ENCODE measurements at places on chromosomes 2 and 18. TPM values are rescaled to one million over a fixed set of nuclear protein-coding genes. Genes with fewer than 3 reads are reported as not detected.

Gene CREG2
- not detected for total RNA-seq

Gene SP9
- under 0.01 TPM for total RNA-seq

Gene CGREF1
- under 0.01 TPM for total RNA-seq

Gene DES
- 35.8 TPM for total RNA-seq

Gene PARD3B
- total RNA-seq: 53.1 TPM

Gene TUBA4B
- not detected for total RNA-seq

Gene RTP5
- total RNA-seq: not detected

DNA sequence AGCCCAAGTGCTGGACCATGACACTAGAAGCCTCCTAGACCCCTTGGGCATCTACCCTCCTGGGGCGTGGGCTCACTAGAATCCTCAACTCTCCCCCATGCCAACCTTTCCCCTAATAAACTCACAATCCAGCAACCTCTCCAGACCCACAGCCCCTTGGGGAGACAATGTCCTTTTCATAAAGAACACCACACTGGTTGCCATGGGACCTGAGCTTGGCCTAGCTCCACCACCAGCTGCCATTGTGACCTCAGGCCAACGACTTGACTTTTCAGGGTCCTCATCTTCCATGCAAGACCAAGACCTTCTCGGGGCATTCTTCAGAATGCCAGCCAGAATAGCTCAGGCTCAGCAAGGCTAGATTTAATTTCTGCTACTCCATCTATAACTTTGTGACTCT lies 128.1 kb upstream of the NPAS2 start:
- no peak for DNase-seq

DNA sequence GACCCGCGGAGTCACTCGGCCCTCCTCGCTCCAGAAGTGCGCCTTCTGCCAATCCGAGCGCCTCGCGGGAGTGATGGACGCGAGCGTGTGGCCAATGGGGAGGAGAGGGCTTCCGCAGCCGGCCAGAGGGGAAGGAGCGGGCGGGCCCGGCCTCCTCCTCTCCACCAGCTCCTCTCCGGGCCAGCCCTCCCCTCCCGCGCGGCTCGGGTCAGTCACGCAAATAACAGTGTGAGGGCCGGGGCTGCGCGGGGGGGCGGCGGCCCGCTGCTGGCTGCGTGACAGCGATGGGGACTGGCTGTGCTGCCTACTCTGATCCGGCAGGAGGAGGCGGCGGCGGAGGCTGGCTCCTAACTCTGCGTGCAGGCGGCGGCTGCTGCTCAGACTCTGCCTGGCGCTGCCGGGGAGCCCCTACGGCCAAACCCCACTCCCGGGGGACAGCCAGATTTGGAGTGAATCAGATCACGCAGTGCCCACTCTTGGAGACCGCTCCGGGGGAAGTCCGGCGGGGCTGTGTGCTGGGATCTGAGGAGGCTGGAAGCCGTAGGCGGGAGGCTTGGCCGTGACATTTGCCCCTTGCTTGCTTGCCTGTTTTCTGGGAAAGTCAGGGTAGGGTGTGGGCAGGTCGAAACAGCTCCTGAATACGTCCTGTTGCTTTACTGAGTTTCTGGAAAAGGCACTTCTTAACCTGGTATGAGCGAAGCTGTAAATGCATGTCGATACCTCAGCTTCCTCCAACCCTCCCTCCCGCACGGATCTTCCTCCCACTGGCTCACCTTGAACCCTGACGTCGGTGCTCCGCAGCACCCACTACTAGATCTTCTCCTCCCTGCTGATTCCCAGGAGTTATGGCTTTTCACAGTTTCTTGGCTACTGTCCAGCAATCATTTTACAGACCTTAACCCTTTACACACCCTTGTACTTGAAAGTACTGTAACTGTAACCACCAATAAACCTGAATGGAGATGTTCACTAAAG lies 97.9 kb upstream of the SERTAD2 start:
- DNase-seq: peak; percentile 42

DNA sequence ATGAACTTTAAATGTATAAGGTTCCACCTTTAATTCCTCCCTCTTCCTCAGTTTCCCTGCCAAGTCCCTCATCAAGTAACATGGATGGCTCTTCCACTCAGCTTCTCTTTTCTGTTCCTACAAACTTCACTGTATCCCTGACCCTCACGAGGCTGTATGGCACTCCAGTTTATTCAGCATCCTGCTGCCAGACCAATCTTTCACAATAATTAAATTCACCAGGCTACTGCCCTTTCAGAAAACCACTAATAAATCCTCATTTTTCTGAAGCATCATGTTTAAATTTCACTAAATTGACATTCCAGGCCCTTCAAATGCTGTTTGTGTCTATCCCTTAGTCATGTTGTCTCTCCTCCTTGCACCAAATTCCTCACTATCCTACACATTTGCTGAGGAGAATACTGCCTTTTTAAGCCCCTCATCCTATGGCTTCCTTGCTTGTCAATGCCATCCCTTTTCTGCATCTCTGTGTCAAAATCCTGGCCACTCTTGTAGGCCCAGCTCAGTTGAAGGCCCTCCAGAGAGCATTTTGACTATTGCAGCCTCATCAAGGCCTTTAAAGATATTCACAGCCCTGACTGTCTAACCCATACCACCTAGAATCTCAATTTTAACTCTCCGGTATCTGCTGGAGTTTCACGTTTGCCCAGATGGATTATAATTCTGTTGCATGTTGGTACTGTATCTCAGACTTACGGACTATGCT lies 22.8 kb upstream of the ASNSD1 start:
- DNase-seq: no peak

GRCh38 chr2:223494942-223495341 lies 107.2 kb downstream of the SCG2 start:
- no peak for DNase-seq

DNA sequence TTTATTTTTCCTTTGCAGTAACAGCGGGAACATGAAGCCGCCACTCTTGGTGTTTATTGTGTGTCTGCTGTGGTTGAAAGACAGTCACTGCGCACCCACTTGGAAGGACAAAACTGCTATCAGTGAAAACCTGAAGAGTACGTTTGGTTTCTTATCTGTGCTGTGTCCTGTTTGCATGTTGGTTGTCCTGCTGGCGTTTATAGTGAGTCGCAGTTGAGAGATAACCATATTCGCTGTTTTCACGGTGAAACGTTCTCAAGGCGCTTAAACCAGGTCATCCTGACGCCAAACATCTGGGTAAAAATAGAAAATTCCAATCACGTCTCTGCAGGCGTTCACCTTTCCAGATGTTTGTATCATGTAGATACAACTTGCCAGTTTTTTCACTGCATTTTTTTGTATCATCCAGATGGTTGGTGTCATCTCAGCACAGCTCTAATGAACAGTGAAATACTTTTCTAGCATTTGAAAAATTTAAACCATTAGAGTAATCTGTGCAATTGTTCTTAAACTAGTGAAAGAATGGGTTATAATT lies 21.2 kb downstream of the CLUL1 start:
- DNase-seq: no peak

DNA sequence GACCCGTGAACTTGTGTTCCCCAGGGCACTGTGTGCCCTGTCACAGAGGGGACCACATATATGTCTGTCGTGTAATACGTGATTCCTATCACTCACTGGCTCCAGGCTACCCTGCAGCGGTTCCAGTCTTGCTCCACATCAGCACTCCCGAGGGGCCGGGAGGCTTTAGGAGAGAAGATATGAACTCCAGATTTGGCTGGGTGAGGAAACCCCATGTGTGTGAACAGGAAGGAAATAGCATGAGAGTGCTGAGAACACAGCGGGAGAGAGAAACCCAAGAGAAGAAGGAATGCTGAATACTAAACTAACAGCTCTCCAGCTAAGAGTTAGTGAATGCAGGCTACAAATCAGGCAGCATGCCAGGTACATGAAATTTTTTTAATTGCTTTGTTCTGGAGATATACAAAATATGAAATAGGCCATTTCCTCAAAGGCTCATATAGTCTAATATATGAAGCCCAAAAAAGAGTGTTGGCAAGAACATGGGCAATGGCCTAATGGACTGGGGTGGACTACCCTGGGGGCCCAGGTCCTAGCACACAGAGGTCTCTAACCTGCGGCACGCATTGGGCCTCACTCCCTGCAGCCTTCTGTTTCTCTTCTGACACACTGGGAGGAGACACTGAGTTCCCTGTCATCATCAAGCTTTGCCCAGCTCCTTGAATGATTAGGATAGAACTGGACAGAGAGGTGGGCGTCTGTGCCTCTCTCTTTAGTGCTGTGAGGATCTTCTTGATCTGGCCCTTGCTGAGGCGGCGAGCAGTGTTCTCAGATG lies 372.8 kb upstream of the RAB6C start:
- no peak for DNase-seq

DNA sequence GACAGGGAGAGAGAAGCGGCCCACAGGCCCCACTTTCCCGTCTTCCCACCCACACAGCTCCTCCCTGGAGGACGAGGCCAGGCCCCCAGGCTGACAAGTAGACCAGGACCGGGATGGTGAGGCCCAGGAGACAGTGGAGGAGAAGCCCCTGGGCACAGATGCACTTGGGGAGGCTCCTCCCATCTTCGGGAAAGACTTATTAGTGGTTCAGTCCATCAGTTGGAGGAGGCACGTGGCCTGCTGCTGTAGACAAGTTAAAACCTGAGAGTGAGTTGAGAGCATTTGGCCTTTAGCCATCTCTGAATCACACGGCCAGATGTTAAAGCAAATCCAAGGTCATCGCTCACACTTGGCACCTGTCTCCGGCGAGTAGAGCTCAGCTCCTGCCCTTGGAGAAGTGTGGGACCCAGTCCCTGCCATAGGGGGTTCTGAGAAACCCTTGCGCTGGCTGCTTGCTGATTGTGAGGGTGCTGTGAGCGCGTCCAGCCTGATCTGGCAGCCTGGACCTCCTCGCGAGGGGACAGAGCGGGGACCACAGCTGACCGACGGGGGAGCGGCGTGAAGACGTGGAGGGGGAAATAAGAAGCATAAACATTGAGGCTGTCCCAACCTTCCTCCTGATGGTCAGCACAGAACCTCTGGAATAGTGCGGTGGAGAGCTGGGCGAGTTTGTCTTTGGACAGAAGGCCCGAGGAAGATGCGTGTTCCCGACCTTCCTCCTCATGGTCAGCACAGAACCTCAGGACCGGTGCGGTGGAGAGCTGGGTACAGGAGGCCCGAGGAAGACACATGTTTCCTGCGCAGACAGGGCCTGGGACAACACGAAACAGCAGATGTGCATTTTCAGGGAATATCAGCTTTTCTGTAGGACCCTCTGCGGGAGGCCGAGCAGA lies 24.7 kb upstream of the ALLC start:
- DNase-seq: peak; percentile 52

GRCh38 chr2:183605440-183605839 lies 481.2 kb downstream of the NUP35 start:
- no peak for DNase-seq

GRCh38 chr2:23713351-23713750 lies 213.6 kb downstream of the ATAD2B start:
- DNase-seq: peak; percentile 17

DNA sequence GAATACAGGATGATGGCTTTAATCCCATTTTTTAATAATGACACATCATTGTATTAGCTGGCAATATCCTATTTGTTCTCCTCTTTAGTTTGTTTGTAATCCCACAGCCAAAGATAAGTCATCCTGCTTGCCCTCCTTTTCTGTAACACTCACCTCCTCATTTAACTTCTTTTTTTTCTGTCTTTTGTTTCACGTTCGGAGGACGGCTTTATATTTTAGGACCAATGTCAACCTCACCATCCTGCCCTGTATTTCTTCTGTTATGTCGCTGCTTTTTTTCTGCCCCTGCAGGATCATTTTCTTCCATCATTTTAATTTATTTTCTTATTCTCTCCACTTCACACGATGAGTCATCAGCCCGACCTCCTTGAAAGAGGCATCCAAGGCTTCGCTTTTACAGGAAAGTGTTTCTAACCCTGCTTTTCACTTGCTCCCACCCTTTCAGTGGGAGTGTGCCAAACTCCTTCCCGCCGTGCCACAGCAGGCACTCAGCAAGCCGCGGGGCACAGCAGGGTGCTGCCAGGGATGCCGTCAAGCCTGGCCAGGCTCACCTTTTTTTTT lies 11.4 kb downstream of the RAB31 start:
- DNase-seq: peak; percentile 75

GRCh38 chr2:232352511-232353091 lies 25.9 kb upstream of the ALPP start:
- DNase-seq: no peak

GRCh38 chr2:238857959-238858358 lies 10.1 kb downstream of the TWIST2 start:
- DNase-seq: no peak

DNA sequence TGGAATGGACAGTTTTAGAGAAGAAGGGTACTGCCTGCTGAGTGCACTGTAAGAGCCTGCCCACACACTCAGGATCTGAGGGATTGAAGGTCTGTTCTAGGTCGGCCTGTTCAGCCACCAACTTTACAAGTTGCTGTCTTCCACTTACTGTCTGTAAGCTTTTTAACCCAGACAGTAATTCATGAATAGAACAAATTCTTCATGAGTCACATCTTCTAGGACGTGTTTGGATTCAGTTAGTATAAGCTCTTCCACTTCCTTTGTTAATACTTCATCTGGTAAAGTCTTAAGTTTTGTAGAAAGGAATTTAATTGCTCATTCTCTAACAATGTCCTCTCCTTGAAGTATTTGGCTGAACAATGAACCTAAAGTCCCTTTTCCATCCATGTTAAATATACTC lies 74.6 kb downstream of the PDE11A start:
- DNase-seq: peak; percentile 8

GRCh38 chr2:17793296-17793695 lies 23.0 kb upstream of the MSGN1 start:
- no peak for DNase-seq

DNA sequence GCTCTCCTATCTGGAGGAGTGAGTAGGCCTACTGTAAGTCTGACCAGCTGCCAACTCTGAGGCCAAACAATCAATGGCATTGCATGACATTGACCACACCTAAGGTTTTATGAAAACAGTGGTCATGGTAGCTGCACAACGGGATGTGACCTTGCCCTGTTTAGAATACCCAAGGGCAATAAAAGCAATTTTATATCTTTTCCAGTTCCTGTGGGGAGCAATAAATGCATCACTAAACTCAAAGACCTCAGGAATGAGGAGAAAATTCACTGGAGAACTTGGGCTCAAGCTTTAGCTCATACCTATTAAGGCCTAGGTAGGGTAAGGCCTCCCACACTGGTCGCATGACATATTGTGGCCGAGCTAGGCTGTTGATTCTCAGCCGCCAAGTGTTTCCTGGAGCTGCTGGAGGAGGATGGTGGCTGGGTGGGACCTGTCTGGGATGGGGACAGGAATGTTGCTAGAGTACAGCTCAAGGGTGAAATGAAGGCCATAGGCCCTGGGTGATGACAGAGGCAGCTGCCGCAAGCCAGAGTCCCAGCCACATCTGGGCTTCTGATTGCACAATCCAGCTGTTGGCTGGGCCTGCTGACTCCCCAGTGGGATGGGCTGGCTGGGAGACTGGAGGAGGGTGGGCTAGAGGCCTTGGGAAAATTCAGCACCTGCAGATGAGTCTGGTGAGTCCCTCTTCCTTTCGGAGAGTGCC lies 313.7 kb downstream of the CYP26B1 start:
- peak; percentile 58 for DNase-seq

GRCh38 chr2:172977270-172978062 lies 98.2 kb upstream of the MAP3K20 start:
- DNase-seq: no peak

DNA sequence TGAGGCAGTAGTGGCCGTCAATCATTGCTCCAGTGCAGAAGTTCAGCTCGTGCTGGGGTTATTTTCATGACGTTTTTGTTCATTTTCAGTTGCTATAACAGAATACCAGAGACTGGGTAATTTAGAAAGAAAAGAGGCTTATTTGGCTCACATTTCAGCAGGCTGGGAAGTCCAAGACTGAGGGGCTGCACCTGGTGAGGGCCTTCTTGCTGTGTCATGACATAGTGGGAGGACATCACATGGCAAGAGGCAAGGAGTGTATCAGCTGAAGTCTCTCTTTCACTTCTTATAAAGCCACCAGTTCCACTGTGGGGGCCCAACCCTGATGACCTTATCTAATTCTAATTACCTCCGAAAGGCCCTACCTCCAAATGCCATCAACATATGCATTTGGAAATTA lies 58.0 kb upstream of the DPP10 start:
- DNase-seq: no peak
